ENCODE measurements at places on chromosomes 6 and 20. TPM values are rescaled to one million over a fixed set of nuclear protein-coding genes. Genes with fewer than 3 reads are reported as not detected.

The OSER1 gene
- total RNA-seq = 25.6 TPM

The TLDC2 gene
- total RNA-seq = not detected

The FKBP1C gene
- total RNA-seq = 0.73 TPM

The GMPR gene
- 28.8 TPM for total RNA-seq

The IL17A gene
- not detected for total RNA-seq

The HLA-DMB gene
- total RNA-seq = 1.8 TPM

The GUCA1A gene
- not detected for total RNA-seq

The RFX6 gene
- total RNA-seq = not detected

The MYBL2 gene
- 21.4 TPM for total RNA-seq

The TGM2 gene
- total RNA-seq = 448 TPM

The MED23 gene
- total RNA-seq = 20.9 TPM

The HLA-DPB1 gene
- total RNA-seq = 8.0 TPM

The TOMM34 gene
- total RNA-seq = 36.9 TPM

DNA sequence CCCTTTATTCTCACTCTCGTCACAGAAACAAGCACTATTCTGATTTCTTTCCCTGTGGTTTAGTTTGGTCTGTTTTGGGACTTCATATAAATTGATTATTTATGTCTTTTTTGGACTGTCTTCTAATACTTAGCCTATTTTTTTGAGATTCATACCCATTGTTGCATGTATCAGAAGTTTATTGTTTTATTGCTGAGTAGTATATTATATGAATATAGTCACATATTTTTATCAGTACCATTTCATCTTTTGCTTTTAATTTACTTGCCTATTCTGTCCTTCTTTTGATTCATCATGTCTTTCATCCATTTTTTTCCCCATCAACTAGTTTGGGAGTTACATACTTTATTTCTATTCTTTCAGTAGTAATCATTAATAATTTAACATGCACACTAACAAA, 112.0 kb downstream of the ID4 start:
- no peak for DNase-seq

DNA sequence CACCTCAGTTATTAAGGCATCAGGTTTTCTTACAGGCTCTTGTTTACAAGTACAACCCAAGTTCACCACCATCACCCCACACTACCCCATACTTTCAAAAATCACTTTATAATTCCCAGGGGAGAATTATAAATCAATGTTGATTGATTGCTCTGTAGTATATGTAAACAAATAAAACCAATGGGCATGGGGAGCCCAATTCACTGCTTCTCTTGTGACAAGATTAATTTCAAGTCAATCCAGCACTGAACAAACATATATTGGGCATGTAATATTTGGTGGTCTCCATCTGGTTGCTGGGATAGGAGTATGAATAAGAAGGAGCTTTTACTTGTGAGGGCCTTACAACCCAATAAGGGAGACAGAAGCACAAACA, 95.8 kb downstream of the CLVS2 start:
- DNase-seq = no peak

- DNase-seq = no peak
Observed at GRCh38 chr6:11773013-11773412, 5.6 kb downstream of the ADTRP start.

DNA sequence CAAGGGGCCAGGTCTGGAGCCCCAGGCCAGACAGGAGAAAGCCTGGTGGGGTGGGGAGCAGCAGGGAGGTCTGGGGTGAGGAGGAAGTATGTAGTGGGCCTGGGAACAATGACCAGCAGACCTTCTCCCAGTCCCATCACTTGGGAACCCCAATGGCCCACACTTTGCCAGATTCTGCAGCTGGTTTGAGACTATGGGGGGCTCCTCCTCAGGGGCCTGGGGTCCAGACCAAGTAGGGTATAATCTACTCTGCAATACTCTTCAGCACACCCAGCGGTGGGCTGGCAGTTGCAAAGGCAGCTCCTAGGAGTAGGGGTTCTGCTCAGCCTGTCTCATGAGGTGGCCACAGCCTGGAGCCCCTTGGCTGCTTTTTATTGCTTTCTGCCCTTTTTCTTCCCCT, 52.8 kb downstream of the NPEPL1 start:
- no peak for DNase-seq

DNA sequence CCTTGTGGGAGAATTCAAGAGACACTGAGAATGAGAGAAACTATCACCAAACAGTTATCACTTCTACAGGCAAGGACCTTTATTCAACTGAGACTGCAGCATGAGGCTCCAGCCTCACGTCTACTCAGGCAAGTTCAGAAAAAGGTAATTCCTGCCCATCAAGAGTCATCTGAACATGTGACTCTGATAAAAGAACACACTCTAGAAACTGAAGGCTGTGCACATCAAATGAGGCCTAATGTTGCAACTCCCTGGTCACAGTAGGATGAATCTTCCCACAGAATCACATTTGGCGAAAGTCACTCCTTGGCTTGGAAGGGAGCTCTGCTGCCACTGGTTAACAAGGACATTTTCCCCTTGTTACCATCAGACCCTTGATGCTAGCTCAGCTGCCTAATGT, 71.2 kb upstream of the EMILIN3 start:
- DNase-seq = no peak

DNA sequence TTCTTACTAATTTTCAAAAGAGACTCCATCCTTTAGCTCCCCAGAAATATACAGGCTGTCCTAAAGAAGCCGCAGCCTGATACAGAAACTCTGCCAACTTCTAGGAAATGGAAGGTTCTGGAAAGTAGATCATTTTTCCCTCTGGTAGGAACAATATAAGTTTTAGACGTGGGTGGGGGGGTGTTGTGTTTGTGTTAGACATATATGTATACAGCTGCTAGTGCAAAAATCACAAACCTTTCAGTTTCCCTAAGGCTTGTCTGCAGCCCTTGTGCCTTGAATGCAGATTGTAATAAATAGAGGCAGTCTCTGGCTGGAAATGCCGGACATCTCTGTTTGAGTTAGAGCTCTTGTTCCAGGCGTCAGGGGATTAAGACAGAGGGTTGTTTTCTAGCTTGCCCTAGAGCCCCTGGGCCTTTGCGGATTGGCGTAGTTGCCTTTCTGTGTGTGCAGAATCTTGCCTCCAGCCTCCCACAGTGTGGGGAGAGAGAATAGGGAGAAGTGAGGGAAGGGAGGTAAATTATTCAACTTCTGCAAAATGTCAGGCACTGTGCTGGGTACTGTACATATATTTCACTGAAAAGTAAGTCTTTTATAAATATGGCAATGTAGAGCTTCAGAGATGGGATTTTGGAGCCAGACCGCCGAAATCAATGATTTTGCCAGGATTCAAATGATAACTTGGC, 269.7 kb downstream of the PRL start:
- DNase-seq = no peak

DNA sequence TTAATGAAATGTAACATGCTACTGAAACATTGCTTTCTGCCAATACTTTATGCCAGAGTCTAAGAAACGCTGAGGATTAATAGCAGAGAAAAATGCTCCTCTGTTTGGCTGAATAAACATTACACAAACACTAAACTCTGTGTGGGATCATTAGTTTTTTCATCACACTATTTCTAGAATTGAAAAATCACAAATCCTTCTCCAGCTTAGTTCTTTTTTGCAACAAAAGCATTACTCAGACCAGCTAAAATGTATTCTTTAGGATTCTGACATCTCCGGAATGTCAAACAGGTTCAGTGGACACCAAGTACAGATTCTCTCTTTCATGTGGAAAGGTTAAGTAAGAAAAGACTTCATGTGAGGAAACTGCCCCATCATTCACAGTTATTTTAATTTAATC, 226.9 kb downstream of the SIM1 start:
- DNase-seq = no peak

DNA sequence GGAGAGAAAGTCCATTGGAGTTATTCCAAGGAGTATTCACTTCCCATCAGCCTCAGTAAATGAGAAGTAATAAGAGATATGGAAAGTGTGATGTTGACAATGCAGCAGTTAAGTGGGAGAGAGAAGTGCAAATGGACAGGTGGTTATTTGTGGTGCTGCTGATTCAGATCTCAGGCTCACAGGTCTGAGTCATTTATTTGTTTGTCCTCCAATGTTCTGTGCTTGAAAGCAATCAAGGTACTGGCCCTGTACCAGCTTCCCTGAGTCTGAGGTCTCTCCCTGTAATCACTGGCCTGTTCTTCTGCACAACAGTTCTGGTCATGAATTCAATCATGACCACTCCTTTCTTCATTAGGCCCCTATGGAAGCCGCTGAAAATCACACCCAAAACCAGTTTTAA, 827.7 kb downstream of the MAFB start:
- no peak for DNase-seq

GRCh38 chr6:28134015-28134414, 7.7 kb upstream of the ZKSCAN8 start:
- no peak for DNase-seq

- DNase-seq = no peak
Observed at GRCh38 chr6:140001821-140002341, 627.4 kb upstream of the CITED2 start.

- no peak for DNase-seq
Observed at GRCh38 chr6:37686111-37686510, 11.6 kb downstream of the MDGA1 start.

GRCh38 chr6:159233365-159234101, 64.3 kb downstream of the FNDC1 start:
- no peak for DNase-seq
